ENCODE measurements at places on chromosomes 7 and 10. TPM values are rescaled to one million over a fixed set of nuclear protein-coding genes. Genes with fewer than 3 reads are reported as not detected.

GRCh38 chr10:37975401-37975991 lies 951 bp downstream of the ZNF25 start:
- H3K4me3 ChIP-seq: peak overlapping the region; percentile 88
- H3K36me3 ChIP-seq: no peaks in the 10 kb centered on the region
- peaks cover 6% of the 10 kb centered on the region for H3K4me1 ChIP-seq
- DNase-seq: peak; percentile 17
- H3K27ac ChIP-seq: peak overlapping the region; percentile 94

The IFIT1 gene
- 0.17 TPM for total RNA-seq

GRCh38 chr10:33635967-33636515 lies 301.6 kb upstream of the NRP1 start:
- H3K4me1 ChIP-seq: no peaks in the 10 kb centered on the region
- no peak overlapping the region for H3K27ac ChIP-seq
- no peak for DNase-seq
- no peaks in the 10 kb centered on the region for H3K36me3 ChIP-seq

DNA sequence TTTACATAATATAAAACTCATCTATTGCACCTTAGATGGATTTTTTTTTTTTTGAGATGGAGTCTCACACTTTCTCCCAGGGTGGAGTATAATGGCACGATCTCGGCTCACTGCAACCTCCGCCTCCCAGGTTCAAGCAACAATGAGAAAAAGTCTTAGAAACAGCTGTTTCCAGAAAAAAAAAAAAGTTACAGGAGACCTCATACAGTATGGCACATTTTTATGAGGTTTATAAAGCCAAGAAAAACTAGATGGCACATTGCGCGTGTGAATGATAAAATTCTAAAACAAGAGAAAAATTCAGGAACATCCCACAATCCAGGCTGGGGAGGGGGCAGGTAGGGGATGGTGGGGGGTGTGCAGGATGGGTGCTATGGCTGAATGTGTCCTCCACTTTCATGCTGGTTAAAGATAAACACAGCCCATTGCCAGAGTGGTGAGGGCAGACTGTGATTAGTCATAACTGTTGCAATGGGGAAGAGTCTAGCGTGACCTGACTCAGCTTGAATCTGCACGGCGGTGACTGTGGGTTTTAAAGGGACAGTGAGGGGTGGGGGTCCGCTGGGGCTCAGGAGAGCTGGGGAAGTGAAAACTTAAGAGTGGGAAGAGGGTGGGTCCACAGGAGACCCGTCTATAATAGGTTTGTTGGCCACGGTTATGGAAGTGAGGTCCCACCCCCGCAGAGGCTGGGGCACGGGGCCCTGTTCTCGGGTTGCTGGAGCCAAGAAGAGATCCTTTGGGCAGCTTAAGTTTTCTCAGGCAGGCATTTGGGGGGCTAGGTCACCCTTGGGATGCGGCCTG lies 11.9 kb upstream of the LRRC27 start:
- H3K4me3 ChIP-seq: peak overlapping the region; percentile 67
- no peaks in the 10 kb centered on the region for H3K27me3 ChIP-seq
- peak overlapping the region; percentile 97 for H3K27ac ChIP-seq
- peaks cover 19% of the 10 kb centered on the region for H3K36me3 ChIP-seq
- DNase-seq: peak; percentile 91
- peaks cover 42% of the 10 kb centered on the region for H3K4me1 ChIP-seq

DNA sequence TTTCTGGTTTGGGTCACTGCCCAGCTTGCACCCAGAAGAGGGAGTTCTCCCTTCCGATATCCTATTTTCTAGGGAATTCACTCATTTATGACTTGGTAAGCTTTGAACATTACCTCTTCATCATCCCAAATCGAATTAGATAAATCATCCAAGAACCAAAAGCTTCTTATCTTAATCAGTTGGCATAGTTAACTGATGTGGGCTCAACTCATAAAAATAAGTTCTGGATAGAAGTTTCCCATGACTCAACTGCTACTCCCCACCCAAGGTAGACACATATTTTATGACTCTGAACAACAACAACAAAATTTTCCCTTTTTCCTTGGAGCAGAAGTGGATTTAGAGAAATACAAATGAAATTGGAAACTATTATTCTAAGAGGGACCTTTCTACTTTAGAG lies 102.9 kb upstream of the CCDC6 start:
- H3K27ac ChIP-seq: no peak overlapping the region
- no peak overlapping the region for H3K4me3 ChIP-seq
- no peaks in the 10 kb centered on the region for H3K36me3 ChIP-seq
- peaks cover 18% of the 10 kb centered on the region for H3K4me1 ChIP-seq
- DNase-seq: no peak
- no peaks in the 10 kb centered on the region for H3K27me3 ChIP-seq
